Activated CD4-positive, CD25-positive, alpha-beta regulatory T cell treated with anti-CD3 and anti-CD28 coated beads, Interleukin-2, amount 50 U/mL, for 24 hours (primary cell): ENCODE measurements at places on chromosomes 2 and 18.

DNA sequence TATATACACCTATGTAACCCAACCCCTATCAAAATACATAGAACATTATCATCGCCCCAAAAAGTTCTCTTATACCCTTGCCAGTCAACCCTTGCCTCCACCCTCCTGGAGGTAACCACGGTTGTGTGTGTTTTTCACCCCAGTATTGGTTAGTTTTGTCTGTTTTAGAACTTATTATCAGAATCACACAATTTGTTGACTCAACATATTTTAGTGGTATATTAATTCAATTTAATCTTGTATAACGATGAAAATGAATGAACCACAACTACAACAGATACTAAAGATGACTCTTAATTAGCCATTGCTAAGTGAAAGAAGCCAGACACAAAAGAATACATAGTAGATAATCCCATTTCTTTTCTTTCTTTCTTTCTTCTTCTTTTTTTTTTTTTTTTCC is 19.3 kb downstream of the ACOXL start:
- no peak for ATAC-seq

DNA sequence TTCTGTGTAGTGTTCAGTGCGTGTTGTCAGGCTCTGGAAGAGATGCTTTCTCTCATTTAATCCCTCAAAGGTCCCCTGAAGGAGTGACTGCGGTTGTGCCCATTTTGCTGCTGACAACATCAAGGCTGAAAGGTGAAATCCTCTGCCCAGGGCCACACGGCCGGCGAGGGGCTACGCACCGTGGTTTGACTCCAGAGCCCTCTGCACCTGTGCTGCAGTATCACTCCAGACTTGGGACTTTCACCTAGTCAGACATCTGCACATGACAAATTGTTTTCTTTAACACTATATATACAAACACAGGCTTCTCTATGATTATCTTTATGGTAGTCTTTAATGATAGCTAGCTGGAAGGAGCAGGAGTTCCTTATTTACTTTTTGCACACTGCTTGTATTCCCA is 90.2 kb downstream of the ARMC9 start:
- no peak for ATAC-seq

GRCh38 chr2:35443087-35443486 is 912.5 kb upstream of the CRIM1 start:
- no peak for ATAC-seq

- ATAC-seq: no peak
Observed at GRCh38 chr2:155815851-155816250, 516.7 kb downstream of the NR4A2 start.

- no peak for ATAC-seq
Observed at GRCh38 chr2:40477361-40477760, 25.5 kb upstream of the SLC8A1 start.

DNA sequence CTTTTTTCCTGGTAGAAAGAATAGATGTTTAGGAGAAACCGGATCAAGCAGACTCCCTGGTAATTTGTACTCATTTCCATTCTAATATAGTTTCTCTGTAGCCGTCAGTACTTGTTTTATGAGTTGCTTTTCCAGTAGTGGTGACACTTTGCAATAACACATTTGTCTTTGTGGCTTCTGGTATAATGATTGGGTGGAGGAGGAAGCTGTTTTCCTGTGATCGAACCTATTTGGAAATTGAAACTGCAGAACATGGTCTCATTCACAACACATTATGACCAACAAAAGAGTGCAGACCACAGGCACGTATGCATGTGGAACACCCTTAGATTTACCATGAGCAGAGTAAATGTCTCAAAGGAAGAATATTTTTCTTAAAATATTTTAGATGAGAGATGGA is 7.6 kb upstream of the SERPINB12 start:
- no peak for ATAC-seq

- peak; percentile 81 for ATAC-seq
Observed at GRCh38 chr2:28392297-28393113, at the start of gene FOSL2. Gene FOSL2, plus strand, starts transcription at chr2:28392858. Its CDS starts 863 bp downstream, at chr2:28393721.

GRCh38 chr2:40225670-40226210 is 226.2 kb downstream of the SLC8A1 start:
- ATAC-seq: no peak

DNA sequence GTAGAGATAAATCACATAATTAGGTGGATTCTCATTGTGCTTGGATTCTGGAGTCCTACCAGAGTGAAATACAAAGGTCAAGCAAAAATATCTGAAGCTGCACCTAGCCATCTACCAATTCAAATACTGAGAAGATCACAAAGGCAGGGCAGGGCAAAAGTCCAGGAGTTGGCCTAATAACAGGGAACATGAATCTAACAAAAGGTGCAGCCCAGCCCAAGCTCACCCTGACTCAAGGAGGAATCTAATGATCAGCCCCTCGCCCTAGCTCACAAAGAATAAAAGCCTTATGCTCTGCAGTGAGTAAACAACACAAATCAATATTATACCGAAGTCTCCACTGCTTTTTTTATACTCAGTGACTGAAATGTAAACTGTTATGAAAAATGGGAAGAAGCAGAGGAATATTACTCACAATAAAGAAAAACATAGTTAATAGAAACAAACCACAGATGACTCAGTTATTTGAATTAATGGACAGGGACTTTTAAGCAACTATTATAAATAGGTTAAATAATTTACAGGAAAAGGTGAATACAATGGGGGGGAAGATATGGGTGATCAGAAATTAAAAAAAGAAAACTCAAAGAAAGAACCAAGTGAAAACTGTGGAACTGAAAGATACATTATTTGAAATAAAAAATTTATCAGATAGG is 49.5 kb downstream of the ANTXR1 start:
- no peak for ATAC-seq

DNA sequence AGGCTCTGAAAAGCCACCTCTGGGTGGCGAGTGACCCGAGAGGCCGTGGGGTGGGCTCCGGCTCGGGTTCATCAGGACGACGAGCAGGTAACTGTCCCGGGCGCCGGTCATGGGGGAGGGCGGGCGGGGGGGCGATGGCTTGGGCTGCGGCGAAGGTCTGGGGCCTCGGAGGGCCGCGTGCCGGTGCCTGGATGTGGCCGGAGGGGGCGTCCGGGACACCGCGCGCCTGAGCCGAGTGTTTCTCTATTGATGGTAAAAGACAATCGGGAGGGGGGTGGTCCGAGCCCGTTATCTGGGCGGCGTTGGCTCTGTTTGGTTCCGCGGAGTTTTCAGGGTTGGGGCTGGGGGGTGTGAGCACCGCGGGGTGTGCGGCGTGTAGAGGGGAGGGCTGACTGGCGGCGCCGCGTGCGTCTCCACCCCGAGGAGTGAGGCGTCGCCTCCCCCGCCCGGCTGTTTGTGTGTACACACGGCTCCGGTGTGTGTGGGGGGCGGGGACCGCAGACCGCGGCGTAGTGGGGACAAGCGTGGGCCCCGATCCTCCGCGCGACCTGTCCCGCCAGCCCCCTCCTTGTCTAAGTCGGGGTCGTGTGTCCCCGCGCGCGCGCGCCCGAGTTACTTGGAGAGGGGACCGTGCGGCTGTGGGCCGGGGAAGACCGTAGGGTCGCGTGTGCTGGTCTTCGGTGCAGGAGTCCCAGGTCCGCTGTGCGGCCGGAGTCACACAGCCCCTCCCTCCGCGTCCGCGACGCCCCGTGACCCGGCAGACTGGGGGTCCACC is 1.6 kb downstream of the CTIF start:
- ATAC-seq: peak; percentile 43

GRCh38 chr2:235860111-235860510 is 308.1 kb downstream of the GBX2 start:
- ATAC-seq: no peak

DNA sequence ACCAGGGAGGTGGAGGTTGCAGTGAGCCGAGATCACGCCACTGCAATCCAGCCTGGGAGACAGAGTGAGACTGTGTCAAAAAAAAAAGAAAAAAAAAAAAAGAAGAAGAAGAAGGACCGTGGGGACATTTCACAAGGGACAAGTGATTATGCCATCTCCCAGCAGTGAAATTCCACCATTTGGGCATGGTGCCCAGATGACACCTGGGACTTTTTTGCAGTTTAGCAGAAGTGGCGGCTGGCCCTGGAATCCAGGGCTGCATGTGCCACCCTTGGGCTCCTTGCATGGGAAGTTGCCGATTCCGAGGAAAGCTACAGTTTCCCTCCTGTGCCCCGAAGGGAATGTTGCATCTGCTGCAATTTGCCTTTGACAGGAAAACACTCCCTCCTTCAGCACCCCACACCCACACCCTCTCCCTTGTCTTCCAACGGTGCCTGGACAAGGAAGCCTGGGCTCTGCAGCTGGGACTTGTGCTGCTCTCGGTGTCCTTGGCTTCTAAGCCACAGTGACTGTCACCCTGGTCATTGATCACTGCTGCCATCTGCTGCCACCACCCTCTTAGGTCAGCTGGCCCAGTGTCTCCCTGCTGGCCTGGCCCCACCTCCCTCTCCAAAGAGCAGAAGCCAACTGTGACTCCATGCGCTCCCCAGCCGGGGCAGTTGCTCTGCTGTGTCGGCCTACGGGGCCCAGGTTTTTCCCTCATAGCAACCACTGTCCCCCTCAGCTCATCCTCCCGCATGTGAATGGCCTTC is 56.4 kb upstream of the LRRC30 start:
- no peak for ATAC-seq

DNA sequence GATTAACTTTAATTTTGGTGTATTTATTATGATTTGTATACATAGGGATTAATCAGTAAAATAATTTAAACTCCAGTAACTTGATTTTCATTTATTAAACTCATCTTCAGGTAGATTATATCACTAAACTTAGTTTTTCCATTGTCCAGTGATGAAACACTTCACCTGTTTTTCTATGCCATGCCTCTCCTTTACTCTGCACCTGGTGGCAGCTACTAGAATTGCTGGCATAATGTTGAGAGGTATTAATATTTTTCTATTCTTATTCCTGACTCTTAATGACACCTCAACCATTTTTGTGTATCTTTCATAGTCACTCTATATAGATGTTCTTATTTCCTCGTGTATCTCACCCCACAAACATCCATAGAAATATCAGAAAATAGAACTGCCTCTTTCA is 940.3 kb upstream of the CRIM1 start:
- ATAC-seq: no peak
